Stimulated activated memory B cell treated with anti-CD40 and anti-IgM and Interleukin-4, amounts not matched to agents 10 μg/mL and 1 μg/mL and 100 μg/mL, for 72 hours (primary cell): ENCODE measurements at places on chromosomes 5 and 9.
A peak's percentile ranks its signal among the peaks of the same experiment; 100 is the strongest.

- ATAC-seq, result no peak
Observed at GRCh38 chr5:55850839-55851674, at the start of gene IL31RA. Gene IL31RA (plus strand): TSS chr5:55851357. CDS start chr5:55851571, 214 bp downstream.

DNA sequence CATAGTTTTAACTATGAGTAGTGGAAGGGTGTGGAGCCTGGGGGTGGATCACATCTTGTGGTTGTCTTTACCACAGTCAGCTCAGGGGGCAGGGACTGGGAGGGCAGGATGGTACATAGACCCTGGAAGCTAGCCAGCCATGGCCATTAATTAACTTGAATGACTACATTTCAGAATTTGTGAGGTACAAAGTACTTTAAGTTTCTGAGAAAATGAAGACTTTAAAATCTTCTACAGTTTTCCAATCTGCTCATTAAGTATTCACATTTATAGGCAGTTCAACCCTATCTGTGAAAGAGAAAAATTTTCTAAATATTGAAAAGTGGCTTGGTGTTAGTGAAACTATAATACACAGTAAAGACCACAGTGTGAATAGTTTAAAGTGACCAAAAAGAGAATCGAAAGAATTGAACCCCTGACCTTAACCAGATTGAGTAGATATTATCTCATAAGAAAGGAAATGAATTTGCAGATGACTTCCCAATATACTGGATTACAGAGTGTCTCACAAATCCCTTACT is 234.2 kb upstream of the MEF2C start:
- peak; percentile 65 for ATAC-seq

DNA sequence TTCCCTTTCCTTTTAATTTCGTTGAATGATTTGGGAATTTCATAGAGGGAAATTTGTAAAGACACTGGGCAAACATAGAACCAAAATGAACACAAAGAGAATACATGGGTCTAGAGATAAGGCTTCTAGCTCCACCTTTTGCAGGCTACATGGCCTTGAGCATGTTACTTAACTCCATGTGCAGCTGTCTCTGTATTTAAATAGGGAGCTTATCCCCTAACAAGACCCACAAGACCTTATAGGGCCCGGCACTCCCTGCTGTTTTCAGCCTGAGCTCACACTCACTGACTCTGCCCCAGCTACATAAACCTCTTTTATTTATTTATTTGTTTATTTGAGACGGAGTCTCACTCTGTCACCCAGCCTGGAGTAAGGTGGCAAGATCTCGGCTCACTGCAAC is 30.6 kb upstream of the TLE1 start:
- no peak for ATAC-seq

- no peak for ATAC-seq
Observed at GRCh38 chr9:37949576-37949975, 45.6 kb upstream of the SLC25A51 start.

- no peak for ATAC-seq
Observed at GRCh38 chr9:131418143-131419025, 24.5 kb downstream of the PRRC2B start.

GRCh38 chr9:73091909-73092308 is 59.8 kb upstream of the ANXA1 start:
- ATAC-seq, result no peak

GRCh38 chr5:42718591-42718990 is 38.0 kb upstream of the CCDC152 start:
- ATAC-seq, result peak; percentile 83

DNA sequence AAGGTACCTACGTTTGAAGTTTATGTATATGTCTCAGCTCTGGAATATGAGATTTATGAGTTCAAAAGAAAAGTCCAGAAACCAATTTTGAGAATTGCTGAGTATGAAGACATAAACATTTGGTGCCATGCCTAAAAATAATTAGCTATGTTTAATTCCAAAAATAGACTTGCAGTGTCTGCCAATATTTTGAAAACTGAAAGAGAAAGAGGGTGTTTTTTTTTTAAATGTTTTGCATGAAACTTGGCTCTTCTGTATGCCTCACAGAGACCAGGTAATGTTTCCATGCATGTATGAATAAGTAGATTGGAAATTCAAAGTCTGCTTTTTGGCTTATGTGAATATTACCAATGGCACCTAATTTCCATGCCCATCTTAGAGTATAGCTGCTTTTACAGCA is 634.4 kb upstream of the C9orf72 start:
- no peak for ATAC-seq

- ATAC-seq, result no peak
Observed at GRCh38 chr5:167415779-167416746, 875.4 kb upstream of the WWC1 start.

DNA sequence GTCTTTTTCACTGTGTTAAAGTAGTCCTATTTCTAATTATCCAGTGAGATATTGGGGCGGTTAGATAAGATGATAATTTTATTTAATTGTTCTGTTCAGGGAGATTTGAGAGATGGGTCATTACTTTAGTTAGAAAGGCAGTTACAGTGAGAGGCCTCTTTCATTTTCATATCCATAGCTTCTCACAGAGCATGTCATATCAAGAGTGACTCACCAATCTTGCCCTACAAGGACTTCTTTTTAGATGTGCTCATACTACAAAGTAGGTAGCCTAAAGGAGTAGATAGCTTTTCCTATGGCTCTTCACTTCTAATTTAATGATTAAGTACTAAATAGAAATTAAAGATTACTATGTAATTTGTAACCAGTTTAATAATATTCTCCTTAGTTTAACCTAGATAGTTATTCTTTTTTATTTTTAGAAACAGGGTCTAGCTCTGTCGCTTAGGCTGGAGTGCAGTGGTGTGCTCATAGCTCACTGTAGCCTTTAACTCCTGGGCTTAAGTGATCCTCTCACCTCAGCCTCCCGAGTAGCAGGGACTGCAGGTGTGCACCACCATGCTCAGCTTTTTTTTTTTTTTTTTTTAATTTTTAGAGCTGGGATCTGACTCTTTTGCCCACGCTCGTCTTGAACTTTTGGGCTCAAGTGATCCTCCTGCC is 71.0 kb downstream of the FER start:
- peak; percentile 65 for ATAC-seq

DNA sequence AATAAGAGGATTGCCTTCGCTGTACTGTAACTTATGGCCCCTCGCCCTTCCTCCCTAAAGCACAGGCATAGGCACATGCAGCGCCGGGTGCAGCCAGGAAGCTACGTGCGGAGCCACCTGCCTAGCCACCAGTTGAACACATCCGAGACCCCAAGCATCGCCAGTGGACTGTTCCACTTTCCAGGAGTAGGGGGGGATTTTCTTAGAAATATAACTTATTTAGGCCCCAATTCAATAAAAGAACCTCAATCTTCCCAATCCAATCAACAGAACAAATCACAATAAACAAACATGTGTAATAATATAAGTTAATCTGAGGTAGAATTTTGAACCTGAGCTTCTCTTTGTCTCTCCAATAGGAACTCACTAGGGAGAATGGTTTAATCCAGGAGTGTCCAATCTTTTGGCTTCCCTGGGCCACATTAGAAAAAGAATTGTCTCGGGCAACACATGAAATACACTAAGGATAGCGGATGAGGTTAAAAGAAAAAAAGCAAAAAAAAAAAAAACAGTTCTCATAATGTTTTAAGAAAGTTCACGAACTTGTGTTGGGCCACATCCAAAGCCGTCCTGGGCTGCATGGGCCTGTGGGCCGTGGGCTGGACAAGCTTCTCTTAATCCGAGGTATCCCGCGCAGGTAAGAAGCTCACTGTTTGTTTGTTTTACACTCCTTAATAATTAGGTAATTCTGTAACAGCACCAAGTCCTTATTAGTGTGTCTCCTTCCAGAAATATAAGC is 22.0 kb upstream of the NIPBL start:
- ATAC-seq, result no peak

GRCh38 chr5:113194125-113194524 is 217.5 kb downstream of the DCP2 start:
- ATAC-seq, result no peak

GRCh38 chr5:111227226-111227782 is 3.1 kb downstream of the CAMK4 start:
- no peak for ATAC-seq

DNA sequence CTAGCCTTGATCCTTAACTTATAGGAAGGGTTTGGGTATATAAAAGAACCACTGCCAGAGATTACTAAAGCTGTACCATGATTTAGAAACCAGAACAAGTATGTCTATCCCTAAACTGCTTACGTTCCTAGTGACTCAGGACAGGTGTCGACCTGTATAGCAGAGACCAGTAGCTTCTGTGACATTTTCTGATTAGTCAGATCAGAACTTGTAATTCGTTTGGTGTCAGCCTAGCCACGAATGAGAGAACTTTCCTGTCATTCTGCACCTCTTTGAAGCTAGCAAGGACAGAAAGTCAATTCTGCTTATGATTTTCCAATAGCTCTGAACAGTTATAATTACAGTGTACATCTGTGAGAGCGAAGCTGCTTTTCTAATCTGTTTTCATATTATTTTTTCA is 39.5 kb downstream of the PRKACG start:
- peak; percentile 94 for ATAC-seq

DNA sequence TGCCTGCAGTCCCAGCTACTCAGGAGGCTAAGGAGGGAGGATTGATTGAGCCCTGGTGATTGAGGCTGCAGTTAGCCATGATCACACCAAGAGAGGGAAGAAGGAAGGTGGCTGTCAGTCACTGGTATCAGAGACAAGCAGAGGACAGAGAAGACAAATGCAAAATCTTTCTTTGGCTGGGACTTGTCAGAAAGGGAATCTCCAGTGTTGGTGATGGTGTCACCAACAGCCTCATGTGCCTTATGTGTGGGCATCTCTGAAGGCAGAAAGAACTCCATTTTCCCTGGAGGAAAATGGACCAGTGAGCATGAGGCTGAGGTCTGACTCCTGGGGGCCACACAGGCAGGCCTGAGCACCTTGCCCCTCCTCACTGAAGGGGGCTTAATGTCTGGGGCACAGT is 12.1 kb upstream of the RNF183 start:
- no peak for ATAC-seq

GRCh38 chr5:15463231-15463980 is 36.6 kb upstream of the FBXL7 start:
- ATAC-seq, result no peak

DNA sequence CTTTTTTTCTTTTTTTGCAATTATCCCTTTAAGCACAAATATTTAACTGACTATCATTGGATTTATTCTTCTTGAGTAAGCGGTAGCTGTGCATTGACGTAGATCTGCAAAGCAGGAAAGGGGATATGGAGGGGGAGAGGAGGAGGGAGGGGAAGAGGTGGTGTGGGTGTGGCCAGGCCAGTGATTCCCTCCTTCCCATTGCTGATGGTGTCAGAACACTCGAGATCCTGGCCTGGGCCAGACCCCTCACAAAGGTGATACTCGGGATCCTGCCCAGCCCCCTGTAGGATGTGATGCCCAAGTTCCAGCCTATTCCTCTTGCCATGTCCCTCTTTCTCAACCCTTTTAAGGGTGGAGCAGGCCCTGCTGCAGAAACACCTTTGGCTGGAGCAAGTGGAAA is 9.9 kb downstream of the SLC36A3 start:
- ATAC-seq, result no peak

GRCh38 chr5:80707645-80708044 is 52.9 kb upstream of the DHFR start:
- no peak for ATAC-seq

- no peak for ATAC-seq
Observed at GRCh38 chr9:1039589-1039988, 10.6 kb upstream of the DMRT2 start.

- ATAC-seq, result no peak
Observed at GRCh38 chr9:13580760-13581159, 301.3 kb upstream of the MPDZ start.

DNA sequence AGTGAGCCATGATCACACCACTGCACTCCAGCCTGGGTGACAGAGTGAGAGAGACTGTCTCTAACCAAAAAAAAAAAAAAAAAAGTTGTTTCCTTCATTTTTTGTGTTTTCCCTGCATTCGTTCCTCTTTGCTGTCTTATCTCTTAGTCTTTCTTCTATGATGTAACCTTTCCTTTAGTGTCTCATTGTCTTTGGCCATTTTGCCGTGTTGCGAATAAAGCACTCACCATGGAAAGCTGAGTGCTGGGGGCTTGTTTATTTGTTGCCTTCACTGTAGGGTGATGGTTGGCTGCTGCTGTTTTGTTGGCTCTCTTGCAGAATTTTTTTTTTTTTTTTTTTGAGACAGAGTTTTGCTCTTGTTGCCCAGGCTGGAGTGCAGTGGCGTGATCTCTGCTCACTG is 7.7 kb downstream of the EHMT1 start:
- ATAC-seq, result no peak

- ATAC-seq, result no peak
Observed at GRCh38 chr5:133227897-133228296, 176.1 kb downstream of the HSPA4 start.

DNA sequence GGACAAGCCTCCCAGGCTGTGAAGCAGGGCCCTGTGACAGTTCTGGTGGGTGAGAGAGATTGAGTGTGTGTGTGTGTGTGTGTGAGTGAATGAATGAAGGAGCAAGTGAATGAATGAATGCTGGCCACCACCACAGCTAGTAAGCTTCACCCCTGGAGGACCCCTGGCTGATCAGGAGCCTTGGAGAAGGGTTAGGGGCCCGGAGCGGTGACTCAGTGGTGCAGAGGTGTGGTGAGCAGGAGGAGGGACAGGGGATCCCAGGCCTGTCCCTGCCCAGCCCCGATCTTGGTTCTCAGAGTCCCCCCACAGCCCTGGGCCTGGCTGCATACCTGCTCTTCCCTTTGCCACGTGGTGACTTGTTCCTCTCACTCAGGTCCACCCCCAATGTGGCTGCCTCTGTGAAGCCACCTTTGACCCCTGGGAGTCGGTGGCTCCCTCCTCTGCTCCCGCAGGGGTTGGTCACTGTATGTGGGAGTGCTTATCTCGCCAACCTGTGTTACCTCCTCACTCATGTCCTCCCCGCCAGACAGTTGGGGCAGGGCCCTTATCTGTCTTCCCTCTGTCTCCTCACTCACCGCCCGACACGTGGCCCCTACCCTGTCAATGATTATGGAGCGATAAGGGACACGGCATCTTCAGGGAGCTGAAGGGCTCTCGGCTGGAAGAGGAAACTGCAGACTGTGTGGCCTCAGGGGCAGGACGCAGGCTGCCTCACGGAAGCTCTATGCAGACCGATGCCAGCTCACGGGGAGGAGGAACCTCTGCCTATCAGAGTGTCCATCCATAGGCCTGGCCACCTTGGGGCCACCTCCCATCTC is 99.9 kb upstream of the PITX1 start:
- ATAC-seq, result no peak

- peak; percentile 78 for ATAC-seq
Observed at GRCh38 chr9:96383165-96383942, at the start of gene SLC35D2. Gene SLC35D2 (minus strand): TSS chr9:96383711. CDS start chr9:96383634, 77 bp downstream.
